ENCODE measurements at places on chromosomes 3 and 15.

- DNase-seq = no peak
Observed at GRCh38 chr3:33658991-33659848, 58.8 kb downstream of the CLASP2 start.

DNA sequence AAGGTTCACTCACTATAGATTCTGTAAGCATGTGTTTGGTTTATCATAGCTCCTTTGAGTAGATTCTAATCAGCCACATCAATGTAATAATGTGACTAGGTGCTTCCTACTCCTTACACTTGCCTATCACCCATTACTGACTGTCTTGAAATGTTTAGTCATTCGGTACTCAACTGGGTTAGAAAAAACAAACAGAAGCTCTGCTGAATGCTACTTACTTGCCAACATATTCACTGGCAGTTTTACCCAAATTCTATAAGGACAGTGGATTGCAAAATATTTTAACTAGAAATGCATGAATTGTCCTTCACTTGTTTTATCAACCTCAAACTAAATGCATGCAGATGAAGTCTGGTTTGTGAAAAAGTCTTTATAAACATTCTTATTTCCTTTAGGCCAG lies 352.1 kb upstream of the ALCAM start:
- DNase-seq = peak; percentile 28

GRCh38 chr3:85297291-85297690 lies 338.5 kb downstream of the CADM2 start:
- no peak for DNase-seq

DNA sequence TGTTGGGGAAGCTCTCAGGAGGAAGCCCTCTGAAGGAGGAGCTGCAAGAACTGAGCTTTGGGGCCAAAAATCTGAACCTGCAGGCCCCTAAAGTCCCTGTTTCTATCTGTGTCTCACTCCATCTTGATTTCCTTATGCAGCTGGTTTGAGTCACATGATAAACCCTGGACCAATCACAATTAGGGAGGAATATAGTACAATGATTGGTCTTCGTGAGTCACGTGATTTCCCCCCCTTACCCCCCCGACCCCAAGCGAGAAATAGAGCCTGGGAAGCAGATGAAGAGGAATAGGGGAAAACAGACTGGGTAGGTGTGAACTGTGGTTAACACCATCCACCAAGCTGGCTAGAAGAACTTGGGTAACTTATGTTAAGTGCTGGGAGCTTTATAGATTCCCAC lies 12.9 kb downstream of the CRABP1 start:
- no peak for DNase-seq

DNA sequence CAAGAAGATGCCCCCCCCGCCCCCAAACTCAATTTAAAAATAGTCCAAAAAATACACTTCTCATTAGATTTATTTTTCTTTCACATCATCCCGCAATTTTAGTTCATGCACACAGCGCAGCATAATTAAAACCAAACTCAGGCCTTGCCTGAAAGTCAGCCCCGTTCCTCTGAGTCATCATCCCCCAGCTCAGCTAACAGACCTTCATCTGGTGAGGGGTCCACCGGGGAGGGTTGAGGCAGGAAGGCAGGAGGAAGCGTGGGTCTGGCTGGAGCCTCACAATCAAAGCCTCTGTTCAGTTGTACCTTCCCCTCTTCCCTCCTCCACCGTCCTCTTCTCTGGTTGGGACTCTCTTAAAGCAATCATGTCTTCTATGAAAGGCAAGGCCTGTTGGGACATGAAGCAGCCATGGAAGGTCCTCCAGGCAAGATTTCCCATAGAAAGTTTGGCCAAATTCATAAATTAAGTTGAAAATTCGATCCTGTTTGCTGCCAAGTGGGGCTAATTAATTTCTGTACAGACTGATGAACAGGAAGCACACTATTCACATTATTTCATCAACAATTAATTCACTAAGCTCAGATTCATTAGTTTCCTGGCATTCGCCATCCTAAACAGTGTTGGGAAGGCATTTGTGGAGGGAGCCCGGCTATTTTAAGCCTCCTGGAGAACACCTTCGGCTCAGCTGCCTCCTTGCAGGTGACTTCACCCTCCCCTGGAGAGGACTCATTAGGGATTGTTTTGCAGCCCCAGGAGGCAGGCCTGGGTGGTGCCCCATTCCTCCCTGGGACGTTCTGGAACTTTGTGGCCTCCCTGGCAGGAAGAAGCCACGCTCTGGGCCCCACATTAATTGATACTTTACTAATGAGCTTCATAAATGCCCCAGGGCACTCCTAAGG lies 72.3 kb upstream of the BNC1 start:
- no peak for DNase-seq

DNA sequence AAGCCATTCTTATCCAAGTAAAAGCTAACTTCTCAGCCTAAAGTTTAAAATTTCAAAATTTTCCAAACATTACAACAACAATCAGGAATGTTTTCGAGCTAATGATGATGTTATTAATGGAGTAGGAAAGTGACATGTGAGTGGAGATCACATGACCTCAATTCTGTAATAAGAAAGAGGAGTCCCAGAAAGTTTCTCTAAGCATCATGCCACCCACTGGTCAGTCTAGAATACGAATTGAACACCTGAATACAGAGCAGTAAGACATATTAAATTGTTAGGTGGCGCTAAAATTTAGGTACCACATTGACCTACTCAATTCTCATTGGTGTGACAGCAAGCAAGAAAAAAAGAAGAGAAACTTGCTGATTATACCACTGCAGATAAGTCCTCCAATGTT lies 163.9 kb downstream of the DCLK3 start:
- no peak for DNase-seq
